ENCODE measurements at places on chromosomes 5 and 9.

GRCh38 chr9:37974506-37975173 lies 70.7 kb upstream of the SLC25A51 start:
- H3K27ac ChIP-seq = no peak overlapping the region
- no peaks in the 10 kb centered on the region for H3K4me1 ChIP-seq
- DNase-seq = no peak

DNA sequence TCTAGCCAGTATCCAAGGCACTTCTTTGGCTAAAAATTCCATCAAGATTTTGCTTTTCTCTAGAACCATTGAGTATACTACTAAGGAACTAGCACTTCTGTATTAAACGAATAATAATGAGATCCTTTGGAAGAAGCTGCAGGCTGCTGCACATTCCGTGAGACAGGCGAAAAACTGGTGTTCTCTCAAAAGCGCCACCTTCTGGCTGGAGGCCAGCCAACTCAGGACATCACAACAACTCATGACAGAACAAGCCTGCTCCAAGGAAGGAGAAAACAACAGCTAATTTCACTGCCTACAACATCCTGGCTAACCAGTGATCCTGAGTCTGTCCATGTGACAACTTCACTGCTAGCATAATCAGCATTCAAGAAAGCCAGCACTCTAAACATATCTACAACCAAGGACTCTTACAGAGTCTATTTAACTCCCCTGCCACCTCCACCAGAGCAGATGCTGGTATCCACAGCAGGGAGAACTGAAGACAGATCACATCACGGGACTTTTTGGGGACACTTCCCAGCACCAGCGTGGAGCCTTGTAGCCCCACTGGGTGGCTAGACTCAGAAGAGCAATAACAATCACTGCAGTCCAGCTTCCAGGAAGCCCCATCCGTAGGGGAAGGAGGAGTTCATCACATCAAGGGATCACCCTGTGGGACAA lies 150.5 kb downstream of the YTHDC2 start:
- DNase-seq = no peak
- no peak overlapping the region for H3K4me3 ChIP-seq
- no peaks in the 10 kb centered on the region for H3K4me1 ChIP-seq
- H3K27ac ChIP-seq = no peak overlapping the region

DNA sequence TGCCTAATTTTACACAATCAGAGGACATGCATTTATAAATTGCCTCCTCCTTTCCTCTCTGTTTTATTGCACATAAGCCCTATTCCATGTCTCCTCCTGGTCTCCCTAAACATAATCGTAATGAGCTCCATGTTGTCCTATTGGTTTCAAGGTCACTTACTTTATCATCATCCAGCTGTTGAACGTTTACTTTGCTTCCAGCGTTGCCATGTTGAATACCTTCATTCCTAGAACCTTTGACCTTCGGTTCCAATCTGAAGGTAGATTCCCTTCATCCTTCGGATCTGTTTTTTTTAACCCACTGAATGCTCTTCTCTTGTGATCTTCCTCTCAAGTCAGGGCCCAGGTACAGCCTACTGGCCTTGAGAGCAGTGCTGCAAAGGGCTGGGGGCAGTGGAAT lies 84.3 kb downstream of the PJA2 start:
- no peak overlapping the region for H3K27ac ChIP-seq
- H3K36me3 ChIP-seq = no peaks in the 10 kb centered on the region
- H3K4me3 ChIP-seq = no peak overlapping the region

DNA sequence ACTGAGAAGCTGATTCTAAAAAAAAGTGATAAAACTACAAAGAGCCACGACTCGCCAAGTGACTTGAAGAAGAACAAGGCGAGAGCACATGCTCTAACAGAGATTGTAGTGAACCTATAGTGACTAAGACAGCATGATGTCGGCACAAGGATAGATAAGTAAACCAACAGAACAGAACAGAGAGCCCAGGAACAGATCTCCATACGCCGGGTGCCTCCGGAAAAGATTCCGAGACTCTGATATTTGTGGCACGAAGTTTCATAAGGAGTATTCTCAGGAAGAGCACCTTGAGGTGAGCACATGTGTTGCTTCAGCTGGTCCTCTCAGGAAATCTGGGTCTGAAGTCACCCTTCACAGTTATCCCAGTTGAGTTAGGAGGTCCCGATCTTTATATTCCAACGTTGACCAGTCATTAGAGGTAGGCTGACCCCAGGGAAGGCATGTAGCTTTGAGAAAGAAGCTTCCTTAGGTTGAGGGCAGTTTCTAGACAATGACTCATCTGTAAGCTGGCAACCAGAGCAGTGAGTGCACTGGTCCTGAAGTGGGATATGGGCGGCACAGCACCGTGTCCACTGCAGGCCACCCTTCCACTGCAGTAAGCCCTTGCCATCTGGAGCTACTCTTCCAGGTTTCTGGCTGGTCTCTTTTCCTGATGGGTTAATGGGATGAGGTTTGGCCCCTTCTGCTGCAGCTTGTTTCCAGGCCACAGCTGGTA lies 13.6 kb upstream of the CLK4 start:
- DNase-seq = no peak
- H3K4me3 ChIP-seq = no peak overlapping the region
- H3K4me1 ChIP-seq = peaks cover 5% of the 10 kb centered on the region
- no peaks in the 10 kb centered on the region for H3K36me3 ChIP-seq

Measured in breast epithelium (tissue), 4 donors.